WTC11 (cell line): ENCODE measurements at places on chromosomes 7 and 10.

- DNase-seq, result no peak
Observed at GRCh38 chr10:12783293-12783692, 218.2 kb downstream of the CCDC3 start.

- DNase-seq, result no peak
Observed at GRCh38 chr7:22051886-22052673, 106.4 kb upstream of the CDCA7L start.

GRCh38 chr7:91098566-91098965 is 165.7 kb upstream of the FZD1 start:
- no peak for DNase-seq

DNA sequence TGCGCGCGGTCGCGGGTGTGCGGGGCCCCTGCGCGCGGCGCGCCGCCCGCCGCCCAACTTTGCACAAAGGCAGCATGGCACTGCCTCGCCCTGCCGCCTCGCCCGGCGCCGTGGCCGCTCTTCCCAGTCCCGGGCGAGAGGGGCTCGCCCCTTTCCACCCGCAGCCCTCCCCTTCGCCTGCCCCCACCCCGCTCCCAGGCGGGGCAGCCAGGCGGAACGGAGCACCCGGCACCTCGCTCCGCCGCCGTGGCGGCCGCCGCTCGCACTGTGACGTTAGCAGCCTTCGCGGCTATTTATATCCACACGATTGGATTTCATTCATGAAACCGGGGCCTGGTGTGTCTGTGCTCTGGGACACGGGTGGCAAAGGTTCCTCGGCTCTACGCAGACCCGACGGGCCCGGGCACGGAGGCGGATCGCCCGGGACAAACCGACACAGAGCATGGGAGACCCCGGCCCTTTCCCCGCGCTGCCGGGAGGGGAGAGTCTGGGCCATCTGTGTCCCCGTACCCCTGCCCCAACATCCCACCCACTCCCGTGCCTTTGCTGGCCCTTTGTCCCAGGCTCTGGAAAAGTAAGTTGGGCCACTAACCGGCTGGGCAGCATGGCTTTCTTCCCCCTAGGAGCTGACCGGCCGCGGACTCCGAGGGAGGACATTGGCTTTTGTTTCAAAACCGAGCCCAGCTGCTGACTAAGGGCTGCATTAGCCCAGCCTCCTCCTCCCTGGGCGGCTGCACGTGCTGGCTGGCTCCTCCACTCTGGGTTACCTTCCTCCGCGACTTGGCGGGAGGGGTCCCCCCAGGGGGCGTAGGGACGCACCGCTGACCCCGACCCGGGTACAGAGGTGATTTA is at the start of gene RHOBTB1:
Gene RHOBTB1 (minus strand): TSS at position 128 of the 852 bp plus-strand sequence. CDS start 32,643 bp downstream, outside the sequence.
- DNase-seq, result peak; percentile 64

DNA sequence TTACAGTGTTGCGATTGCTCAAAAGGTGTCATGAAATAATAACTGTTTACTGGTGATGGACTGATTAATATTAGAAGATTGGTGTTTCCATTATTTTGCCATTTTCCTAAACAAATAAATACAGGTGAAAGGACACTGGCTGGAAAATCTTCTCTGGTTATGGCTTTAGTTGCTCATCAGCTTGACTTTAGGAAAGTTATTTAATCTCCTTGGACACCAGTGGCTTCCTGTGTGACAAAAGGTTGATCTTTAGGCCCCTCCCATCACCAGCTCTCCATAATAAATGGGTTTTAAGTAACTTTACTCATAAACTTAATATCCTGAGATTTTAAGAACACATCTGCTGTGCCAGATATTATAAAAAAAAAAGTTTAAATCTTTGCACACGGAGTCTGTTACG is 737 bp downstream of the CABCOCO1 start:
- no peak for DNase-seq

- DNase-seq, result no peak
Observed at GRCh38 chr7:101614939-101615302, 14.2 kb downstream of the MYL10 start.

DNA sequence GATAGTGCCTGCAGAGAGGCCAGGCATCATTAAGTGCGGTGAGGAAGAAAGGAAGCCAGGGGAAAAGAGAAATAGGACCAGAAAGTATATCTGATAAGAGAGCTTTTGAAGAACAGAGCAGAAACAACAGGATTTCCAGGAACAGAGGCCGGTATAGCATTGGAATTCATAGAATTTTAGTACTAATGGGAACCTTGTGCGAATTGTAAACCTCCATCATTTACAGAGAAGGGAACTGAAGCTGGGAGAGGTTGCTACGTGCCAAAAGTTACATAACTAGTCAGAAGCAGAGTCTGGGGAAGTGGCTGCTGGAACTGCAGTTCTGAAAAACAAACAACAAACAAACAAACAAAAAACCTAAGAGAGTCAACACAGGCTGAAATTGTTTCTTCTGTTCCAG is 5.4 kb upstream of the ZMYND11 start:
- DNase-seq, result no peak

- DNase-seq, result no peak
Observed at GRCh38 chr7:149454006-149454405, 6.9 kb downstream of the ZNF777 start.

DNA sequence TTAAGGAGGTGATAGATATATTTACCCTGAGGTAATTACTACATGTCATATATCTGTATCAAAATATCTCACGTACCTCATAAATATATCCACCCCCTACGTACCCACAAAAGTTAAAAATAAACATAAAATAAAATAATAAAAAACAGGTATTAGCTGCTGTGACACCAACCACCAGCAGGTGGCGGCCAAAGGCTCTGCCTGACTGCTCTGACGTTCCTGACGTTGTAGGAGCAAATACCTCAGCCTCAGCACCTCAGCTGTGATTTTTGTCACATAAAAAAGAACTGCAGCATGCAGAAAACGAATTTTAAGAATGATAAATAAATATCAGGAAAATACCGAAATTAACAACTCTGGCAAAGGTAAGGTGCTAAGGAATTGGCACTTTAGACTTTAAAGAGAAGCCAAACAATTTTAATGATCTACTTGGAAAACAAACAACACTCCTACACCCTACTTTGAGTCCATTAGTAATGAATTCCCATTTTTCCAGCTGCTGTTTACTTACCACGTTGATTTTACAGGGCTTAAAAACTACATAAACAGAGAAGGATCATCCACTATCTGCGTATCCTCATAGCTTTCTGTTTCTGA is 125.4 kb upstream of the TARP start:
- DNase-seq, result peak; percentile 45

DNA sequence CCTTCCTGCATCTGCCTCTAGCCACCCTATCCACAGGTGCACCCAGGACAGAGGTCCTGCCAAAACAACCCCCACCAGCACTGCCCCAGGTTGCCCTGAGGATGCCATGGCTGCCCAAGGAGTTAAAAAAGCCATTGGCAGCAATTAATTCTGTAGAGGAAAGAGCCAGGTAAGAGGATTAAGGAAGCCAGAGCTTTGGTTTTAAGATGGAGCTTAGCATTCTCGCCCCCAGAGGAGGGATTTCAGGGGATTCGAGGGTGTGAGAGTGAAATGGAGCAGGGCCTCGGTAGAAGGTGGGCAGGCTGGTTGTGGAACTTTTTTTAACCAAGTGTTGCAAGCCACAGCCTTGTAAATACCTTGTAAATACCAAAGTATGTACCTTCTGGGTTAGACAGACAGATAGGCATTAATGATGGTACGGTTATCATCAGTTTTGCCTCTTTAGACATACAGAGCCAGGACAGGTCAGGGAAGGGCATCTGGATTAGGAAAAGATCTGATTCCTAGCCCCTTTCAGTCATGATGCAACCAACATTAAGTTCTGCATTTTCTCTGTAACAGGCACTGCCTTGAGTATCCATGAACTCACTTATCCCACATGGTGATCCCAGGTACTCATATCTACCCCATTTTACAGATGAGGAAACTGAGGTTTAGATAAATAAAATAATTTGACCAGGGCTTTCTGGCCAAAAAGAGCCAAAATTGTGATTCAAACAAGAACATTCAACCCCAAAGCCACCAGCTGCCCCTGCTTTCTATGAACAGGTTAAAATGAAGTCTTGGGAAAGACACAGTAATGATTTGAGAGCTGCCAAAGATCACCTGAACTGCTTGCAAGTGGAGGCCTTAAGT is 120.7 kb upstream of the PPIF start:
- DNase-seq, result no peak

DNA sequence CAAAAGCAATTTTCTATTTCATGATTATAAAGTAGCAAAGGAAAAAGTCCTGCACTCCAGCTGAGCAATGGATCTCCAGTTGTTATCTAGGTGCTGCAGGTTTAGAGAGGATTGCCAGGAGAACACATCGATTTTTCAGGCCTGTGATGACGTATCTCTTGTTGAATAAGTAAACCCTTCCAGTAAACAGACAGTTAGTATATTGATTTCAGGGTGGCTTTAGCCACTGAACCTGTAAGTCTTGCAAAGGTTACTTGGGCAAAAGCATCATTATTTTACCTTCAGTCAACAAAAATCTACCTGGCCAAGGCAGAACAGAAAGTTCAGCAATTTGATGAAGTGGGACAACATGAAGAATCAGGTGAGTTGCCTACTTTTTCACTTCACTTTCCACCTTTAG is 12.3 kb downstream of the EGFR start:
- no peak for DNase-seq

GRCh38 chr10:11610166-11610825 is 1.2 kb downstream of the USP6NL start:
- DNase-seq, result no peak

DNA sequence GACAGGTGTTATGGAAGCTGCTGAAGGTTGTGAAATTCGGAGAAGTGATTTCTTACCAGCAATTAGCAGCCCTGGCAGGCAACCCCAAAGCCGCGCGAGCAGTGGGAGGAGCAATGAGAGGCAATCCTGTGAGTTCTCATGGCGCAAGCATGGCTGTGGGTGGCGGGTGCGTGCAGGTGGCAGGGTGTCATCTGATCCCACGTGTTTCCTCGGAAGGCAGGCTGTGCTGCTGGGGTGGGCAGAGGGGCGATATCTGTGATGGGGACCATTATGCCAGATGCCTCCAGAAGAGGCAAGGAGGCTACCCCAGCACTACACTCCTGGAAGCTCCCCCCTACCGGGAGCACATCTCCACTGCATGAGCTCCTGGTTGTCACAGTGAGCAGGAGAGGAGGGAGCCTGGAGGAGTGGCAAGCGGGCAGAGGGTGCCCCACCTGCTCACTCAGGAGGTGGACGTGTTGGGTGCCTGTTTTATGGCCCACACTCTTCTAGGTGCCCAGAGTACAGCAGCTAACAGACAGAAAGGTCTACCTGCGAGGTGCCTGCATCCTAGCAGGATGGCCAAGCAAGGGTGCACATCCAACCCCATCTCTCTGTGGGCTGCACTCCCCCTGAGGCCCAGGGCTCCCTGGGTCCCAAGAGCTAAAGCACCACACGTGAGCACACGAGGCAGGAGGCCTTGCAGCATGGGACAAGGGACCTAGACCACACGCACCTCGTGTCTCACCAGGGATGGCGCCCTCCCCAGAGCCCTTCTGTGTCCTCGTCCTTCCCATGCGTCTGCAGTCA is 204.7 kb downstream of the EBF3 start:
- DNase-seq, result no peak

GRCh38 chr7:152478140-152478539 is 42.3 kb upstream of the KMT2C start:
- DNase-seq, result no peak

DNA sequence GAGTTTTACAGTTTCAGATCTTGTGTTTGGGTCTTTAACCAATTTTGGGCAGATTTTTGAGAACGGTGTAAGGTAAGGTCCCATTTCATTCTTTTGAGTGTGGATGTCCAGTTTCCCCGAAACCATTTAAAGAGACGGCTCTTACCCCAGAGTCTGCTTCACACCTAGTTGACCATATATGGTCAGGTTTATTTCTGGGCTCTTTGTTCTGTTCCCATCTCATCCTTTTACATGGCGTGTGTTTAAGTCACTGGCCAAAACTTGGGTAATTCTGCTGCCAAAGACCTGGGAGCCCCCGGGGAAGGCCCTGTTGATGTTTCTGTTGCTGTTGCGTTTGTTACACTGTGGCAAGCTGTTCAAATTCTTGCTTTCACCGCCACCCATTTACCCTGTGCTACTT is 120.1 kb downstream of the PTPRN2 start:
- no peak for DNase-seq

- DNase-seq, result no peak
Observed at GRCh38 chr7:107495516-107495915, 25.7 kb downstream of the GPR22 start.

GRCh38 chr10:112926906-112927688 is 22.9 kb upstream of the TCF7L2 start:
- no peak for DNase-seq

GRCh38 chr7:18638594-18639452 is 143.3 kb downstream of the HDAC9 start:
- DNase-seq, result no peak

GRCh38 chr7:19958309-19958896 is 185.0 kb upstream of the TMEM196 start:
- DNase-seq, result no peak

DNA sequence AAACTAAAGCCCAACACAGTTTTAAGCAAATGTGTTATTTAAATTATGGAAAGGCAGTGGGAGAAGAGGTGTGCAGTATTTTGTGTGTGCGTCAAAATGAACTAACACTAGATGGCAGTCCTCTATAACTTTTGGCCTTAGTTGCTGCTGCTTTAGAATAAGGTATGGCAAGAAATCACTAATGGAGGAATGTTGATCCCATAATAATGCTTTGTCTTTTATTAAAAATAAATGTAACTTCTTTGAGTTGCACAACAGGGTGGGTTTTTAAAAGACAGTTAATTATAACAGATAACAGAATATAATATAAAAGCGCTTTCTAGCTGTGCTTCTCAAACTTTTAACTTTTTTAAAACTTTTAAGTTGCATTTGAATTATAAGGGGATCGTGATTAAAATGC is 56.4 kb downstream of the BBS9 start:
- no peak for DNase-seq

DNA sequence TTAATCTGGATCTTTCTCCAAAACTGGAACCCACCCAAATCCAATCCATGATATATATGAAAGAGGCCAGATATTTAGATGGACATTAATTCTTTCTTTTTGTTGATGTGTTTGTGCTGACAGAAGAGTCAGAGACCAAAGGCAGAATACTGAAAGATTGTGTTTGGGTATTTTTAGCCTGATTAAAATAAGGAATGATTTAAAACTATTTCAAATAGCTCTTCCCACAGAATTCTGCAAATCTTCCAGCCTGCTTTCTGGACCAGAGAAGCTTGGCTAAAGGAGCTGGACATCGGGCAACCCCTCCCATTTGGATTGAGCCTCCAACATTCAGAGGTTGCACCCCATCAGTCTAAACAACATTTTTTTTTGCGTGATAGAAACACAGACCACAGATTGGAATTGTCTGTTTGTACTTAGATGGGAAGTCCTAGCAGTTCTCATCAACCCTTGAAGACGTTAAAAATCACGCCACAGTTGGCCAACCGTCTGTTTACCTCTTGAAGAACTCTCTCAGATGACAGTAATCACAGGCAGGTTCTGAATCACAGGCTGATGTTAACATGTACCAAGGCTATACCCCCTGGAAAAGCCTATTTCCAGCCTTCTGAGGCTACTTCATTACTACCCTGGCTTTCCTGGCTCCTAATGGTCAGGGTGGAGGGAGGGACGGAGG is 155.2 kb upstream of the NRP1 start:
- DNase-seq, result no peak

- no peak for DNase-seq
Observed at GRCh38 chr7:31688372-31688771, 1.4 kb downstream of the PPP1R17 start.
